Activated CD4-positive, alpha-beta T cell treated with anti-CD3 and anti-CD28 coated beads, Interleukin-2, amount 10 ng/mL, durations not matched to agents 24 days and 14 days (primary cell): ENCODE measurements at places on chromosomes 13 and 19. TPM values are rescaled to one million over a fixed set of nuclear protein-coding genes. Genes with fewer than 3 reads are reported as not detected.

The LILRA5 gene
- total RNA-seq = not detected in 2 replicates

The SYNE4 gene
- 2.2 and 2.9 TPM in 2 replicates for total RNA-seq

The FAAP24 gene
- total RNA-seq = 10.0 and 10.1 TPM in 2 replicates

The FUZ gene
- 16.2 and 16.4 TPM in 2 replicates for total RNA-seq

The NLRP7 gene
- total RNA-seq = not detected in 2 replicates

The HSH2D gene
- 22.7 and 23.1 TPM in 2 replicates for total RNA-seq

DNA sequence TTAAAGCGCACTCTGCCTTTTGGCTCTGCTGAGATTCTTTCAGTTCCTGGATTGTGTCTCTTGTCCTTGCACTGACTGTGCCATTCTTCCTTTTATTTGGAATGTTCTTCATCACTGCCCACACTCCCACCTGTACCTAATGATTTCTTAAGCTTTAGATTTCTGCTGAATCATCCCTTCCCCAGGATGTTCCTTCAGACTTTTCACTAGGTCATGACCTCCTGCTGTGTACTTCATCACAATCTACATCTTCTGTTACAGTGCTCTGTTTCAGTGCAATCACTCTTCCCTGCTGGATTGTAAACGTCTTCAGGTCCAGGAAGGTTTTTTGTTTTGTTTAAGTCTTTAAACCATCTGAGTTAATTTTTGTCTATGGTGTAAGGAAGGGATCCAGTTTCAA lies 281.0 kb downstream of the ATP8A2 start:
- no peaks in the 10 kb centered on the region for H3K36me3 ChIP-seq
- no peak overlapping the region for H3K27ac ChIP-seq
- no peak overlapping the region for H3K4me3 ChIP-seq
- no peaks in the 10 kb centered on the region for H3K4me1 ChIP-seq

DNA sequence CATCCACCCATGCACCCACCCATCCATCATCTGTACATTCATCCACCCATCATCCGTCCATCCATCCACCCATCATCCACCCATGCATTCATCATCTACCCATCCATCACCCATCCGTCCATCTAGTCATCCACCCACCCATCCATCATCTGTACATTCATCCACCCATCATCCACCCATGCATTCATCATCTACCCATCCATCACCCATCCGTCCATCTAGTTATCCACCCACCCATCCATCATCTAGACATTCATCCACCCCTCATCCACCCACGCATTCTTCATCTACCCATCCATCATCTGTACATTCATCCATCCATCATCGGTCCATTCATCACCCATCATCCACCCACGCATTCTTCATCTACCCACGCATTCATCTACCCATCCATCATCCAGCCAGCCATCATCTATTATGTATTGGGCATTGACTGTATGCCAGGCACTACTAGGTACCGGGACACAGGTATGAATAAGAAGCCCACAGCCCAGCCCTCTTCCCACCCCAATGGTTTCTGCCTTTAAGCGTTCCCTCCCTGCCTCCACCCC lies 16.7 kb upstream of the GALP start:
- peaks cover 23% of the 10 kb centered on the region for H3K36me3 ChIP-seq
- H3K27me3 ChIP-seq = no peaks in the 10 kb centered on the region
- peaks cover 11% of the 10 kb centered on the region for H3K4me1 ChIP-seq
- no peak for DNase-seq
- no peak overlapping the region for H3K4me3 ChIP-seq

DNA sequence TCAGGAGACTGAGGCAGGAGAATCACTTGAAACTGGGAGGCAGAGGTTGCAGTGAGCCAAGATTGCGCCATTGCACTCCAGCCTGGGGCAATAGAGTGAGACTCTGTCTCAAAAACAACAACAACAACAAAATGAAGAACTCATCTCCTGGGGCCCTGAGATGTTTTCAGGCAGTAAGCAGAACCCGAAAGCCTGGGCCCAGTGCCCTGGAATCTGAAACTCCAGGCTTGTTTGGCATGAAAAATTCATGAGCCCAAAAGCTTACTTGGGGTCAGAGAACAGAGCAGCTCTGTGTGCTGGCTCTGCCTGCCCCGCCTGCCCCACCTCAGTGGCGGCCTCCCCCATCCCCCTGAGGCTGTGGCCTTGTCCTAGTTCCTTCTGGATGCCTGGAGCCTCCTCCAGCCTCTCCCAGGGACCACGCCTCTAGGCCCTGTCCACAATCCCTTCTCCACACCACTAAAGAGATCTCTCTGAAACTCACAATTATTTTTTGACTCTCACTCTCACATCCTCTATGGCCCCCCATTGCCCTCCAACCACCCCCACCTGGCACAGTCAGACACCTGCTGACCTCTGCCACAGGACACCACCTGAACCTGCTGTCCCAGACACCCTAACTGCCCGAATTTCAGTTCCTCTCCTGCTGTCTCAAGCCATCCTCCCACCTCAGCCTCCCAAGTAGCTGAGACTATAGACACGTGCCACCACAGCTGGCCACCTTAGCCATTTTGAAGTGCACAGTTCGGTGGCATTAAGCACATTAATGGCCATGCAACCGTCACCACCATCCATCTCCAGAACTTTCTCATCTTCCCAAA lies 6.9 kb upstream of the AP1M2 start:
- peaks cover 18% of the 10 kb centered on the region for H3K4me1 ChIP-seq
- H3K36me3 ChIP-seq = no peaks in the 10 kb centered on the region
- no peak for DNase-seq
- peak overlapping the region; percentile 65 for H3K27ac ChIP-seq
- no peak overlapping the region for H3K4me3 ChIP-seq
- H3K27me3 ChIP-seq = peaks cover 4% of the 10 kb centered on the region

DNA sequence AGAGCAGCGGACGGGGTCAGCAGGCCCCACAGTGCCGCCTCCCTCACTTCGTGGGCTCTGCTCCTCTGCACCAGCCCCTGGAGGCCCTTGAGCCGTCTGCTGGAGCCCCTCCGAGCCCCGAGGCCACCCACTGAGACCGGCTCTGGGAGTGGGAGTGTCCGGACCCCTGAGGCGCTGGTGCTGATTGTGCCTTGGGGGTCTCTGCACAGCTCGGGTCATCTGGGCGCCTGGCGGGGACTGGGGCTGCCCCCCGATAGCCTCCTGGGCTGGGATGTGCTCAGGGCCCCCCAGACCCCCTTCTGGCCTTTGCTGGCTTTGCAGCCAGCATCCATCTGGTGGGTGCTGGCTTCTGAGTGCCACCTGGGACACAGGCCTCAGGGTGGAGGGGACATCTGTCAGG lies 15.4 kb downstream of the CBARP start:
- no peaks in the 10 kb centered on the region for H3K4me1 ChIP-seq
- no peaks in the 10 kb centered on the region for H3K27me3 ChIP-seq
- H3K27ac ChIP-seq = no peak overlapping the region
- no peaks in the 10 kb centered on the region for H3K36me3 ChIP-seq
- H3K4me3 ChIP-seq = no peak overlapping the region

GRCh38 chr19:29860492-29860891 lies 48.7 kb downstream of the CCNE1 start:
- H3K27me3 ChIP-seq = peaks cover 23% of the 10 kb centered on the region
- no peak overlapping the region for H3K27ac ChIP-seq
- no peak for DNase-seq
- H3K36me3 ChIP-seq = no peaks in the 10 kb centered on the region
- no peak overlapping the region for H3K4me3 ChIP-seq
- peaks cover 2% of the 10 kb centered on the region for H3K4me1 ChIP-seq

DNA sequence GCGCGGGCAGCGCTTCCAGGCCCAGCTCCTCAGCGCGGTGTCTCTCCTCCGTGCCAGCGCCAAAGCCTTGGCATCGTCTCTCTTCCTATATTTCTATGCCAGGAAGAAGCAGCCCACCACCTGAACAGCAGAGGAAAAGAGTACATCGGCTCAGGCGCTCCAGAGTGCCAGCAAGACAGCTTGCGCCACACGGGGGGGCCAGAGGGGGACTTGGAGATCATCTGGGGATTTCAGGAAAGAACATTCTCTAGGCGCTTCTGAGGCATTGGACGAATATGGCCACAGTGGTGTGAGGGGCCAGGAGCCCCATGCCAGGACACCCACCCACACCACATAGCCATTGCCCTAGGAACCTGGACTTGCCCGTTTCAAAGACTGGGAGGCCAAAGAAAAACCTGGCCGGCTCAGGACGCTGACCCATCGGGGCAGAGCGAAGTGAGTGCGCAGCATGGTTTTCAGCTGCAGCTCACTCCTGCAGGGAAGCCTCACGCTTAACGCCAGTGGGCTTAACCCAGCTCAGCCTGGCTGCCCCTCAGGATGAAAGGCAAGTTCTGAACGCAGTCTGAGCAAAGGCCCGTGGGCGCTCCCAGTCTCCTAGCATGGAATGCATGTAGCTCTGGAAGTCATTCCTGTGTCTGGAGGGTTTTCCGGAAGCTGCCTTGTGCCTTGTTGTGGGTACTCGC lies 62.1 kb downstream of the GGACT start:
- H3K27me3 ChIP-seq = no peaks in the 10 kb centered on the region
- no peaks in the 10 kb centered on the region for H3K4me1 ChIP-seq
- H3K27ac ChIP-seq = no peak overlapping the region
- no peak overlapping the region for H3K4me3 ChIP-seq

DNA sequence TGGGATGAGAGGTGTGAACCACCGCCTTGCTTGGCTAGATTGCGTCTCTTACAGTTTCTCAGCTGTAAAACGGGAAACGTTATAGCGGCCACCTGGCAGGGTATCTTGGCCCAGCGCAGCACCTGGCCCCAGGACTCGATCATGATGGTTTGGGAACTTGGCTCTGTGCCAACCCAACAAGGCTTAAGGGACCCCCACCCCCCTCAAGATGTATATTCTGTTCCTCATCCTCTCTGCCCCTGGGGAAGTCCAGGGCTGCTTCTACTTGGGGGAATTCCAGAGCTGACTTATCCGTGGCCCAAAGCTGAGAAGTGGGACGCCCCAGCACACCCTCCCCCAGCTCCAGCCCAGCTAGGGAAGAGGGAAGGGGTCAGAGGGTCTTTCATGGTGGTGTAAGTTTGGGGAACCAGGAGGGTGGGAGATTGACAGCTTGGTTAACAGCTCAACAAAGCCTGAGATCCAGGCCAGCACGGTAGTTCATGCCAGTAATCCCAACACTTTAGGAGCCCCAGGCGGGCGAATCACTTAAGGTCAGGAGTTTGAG lies 695 bp downstream of the ICAM1 start:
- peaks cover 33% of the 10 kb centered on the region for H3K4me1 ChIP-seq
- H3K27ac ChIP-seq = peak overlapping the region; percentile 96
- peak; percentile 80 for DNase-seq
- H3K4me3 ChIP-seq = peak overlapping the region; percentile 96
- H3K27me3 ChIP-seq = no peaks in the 10 kb centered on the region

GRCh38 chr13:40814803-40815202 lies 25.4 kb downstream of the SLC25A15 start:
- H3K4me1 ChIP-seq = peaks cover 11% of the 10 kb centered on the region
- H3K4me3 ChIP-seq = no peak overlapping the region
- peaks cover 20% of the 10 kb centered on the region for H3K36me3 ChIP-seq
- DNase-seq = no peak
- no peak overlapping the region for H3K27ac ChIP-seq

DNA sequence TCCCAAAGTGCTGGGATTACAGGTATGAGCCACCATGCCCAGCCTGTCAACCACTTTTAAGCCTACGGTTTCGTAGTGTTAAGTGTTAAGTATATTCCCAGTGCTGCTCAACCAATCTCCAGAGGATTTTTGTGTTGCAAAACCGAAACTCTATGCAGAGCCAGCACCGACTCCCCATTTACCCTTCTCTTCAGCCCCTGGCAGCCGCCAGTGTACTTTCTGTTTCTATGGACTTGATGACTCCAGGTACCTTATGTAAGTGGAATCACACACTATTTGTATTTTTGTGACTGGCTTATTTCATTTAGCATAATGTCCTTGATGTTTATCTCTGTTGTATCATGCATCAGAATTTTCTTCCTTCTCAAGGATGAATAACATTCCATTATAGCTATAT lies 1.1 kb downstream of the SULT2A1 start:
- no peaks in the 10 kb centered on the region for H3K36me3 ChIP-seq
- H3K4me3 ChIP-seq = no peak overlapping the region
- no peaks in the 10 kb centered on the region for H3K4me1 ChIP-seq
- DNase-seq = no peak
- H3K27me3 ChIP-seq = peaks cover 12% of the 10 kb centered on the region

- no peak overlapping the region for H3K4me3 ChIP-seq
- H3K4me1 ChIP-seq = no peaks in the 10 kb centered on the region
- no peaks in the 10 kb centered on the region for H3K36me3 ChIP-seq
- no peaks in the 10 kb centered on the region for H3K27me3 ChIP-seq
- H3K27ac ChIP-seq = no peak overlapping the region
- no peak for DNase-seq
Measured at GRCh38 chr19:31574251-31574973, 225.2 kb upstream of the TSHZ3 start.

DNA sequence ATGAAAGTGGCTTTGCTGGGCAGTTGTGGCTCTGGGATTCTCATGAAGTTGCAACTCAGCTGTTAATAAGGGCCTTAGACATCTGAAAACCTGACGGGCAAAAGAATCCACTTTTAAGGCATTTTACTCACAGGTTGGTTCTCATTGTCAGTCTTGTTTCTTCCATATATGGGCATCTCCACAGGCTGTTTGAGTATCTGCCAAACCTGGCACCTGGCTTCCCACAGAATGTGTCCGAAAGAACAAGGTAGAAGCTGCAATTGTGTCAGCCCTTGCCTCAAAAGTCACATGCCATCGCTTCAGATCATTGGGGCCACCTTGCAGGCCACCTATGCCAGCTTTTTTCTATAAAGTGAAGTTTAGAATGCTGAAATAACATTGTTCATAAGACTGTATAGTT lies 102.4 kb downstream of the KCTD12 start:
- no peak overlapping the region for H3K27ac ChIP-seq
- no peak for DNase-seq
- no peak overlapping the region for H3K4me3 ChIP-seq
- peaks cover 11% of the 10 kb centered on the region for H3K27me3 ChIP-seq
- no peaks in the 10 kb centered on the region for H3K4me1 ChIP-seq
